ENCODE measurements at places on chromosomes 2 and 18.
A peak's percentile ranks its signal among the peaks of the same experiment; 100 is the strongest.

DNA sequence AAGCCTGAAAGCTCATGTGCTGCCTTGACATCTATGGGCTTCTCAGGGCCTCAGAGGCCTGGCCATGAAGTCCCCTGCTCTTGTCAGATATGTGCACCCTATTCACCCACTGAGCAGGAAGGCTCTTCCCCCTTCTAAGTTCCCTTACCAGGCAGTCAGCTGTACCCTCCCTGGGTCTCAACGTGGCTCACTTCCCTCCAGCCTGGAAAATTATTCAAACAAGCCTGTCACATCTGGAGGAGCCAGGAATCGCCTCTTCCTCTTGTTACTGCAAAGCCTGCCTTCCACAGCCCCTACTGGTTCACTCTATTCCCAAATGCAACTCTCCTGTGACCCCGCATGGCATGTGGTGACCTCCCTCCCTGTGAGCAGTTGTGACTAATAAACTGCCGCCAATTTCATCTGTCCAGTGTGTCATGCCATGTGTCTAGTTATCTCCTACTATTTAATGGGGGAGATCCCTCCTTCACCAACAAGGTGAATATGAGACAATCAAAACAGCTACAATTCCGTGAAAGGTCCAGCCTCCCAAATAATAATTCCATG, 8.4 kb upstream of the SERPINB8 start:
- no peak for DNase-seq

- no peak for DNase-seq
These were observed 91.4 kb downstream of the SCN9A start for GRCh38 chr2:166284359-166284758.

GRCh38 chr2:33022989-33023727, 76.4 kb downstream of the LTBP1 start:
- DNase-seq = peak; percentile 71

DNA sequence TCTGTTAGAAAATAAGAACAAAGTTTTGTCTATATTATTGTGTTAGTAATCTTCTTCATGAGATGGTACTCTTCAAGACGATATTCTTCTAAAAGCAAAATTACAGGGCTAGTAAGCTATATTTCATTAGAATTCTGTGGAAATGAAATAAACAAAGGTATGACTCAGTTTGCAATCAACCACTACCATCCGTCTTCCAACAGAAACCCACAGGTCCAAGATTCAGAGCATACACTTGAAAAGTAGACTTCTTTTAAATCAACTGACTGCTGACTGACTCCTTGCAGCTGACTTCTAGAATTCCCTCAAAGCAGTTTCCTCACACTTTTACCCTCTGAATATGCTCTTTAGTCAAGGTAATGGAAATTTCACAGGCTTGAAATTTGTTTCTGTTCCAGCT, 193.7 kb downstream of the GCA start:
- no peak for DNase-seq

GRCh38 chr18:30446605-30447004, 595.9 kb downstream of the DSC3 start:
- no peak for DNase-seq

GRCh38 chr18:54679318-54680149, 88.5 kb downstream of the DYNAP start:
- DNase-seq = peak; percentile 73

DNA sequence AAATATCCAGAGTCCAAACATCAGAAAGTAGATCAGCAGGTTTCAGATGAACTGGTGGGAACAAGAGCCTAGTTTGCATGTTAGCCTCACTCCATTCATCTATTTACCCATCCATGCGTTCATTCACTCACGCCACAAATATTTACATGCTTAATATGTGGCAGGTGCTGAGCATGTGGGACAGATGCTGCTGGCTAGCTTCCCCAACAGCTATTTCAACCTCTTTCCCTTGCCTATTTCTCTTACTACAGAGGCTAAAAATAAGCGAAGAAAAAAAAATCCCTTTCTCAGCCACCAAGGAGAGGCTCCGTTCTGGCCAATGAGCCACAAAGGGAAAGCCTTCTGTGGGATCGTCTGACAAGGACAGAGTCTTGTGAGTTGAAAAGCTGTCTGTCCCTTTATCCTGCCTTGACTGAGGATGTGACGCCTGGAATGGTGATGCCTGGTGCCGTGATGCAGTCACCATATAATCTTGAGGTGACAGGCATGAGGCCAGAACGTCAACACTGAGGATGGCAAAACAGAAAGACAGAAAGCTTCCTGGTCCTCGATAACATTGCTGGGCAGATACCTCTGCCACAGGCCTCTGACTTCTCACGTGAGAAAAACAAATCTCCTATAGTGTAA, 78.2 kb downstream of the KCTD1 start:
- peak; percentile 86 for DNase-seq

- DNase-seq = no peak
These were observed at the start of gene MGAT5 for GRCh38 chr2:134253804-134254203. TSS of gene MGAT5 (plus strand) at chr2:134254072. CDS start at chr2:134254404, 332 bp downstream.

DNA sequence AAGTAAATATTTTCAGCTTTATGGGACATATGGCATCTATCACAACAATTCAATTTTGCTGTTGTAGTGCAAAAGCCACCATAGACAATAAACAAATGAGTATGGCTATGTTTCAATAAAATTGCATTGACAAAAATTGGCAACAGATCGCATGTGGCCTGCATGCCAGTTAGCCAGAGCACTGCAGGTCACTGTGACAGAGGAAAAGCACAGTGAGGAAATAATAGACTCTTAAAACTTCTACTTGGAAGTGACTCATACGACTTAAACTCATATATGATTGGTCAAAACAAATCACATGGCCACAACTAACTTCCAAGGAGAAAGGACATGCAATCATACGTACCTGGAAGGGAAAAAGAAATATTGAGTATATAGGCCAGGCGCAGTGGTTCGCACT, 44.4 kb downstream of the EXOC6B start:
- peak; percentile 38 for DNase-seq

DNA sequence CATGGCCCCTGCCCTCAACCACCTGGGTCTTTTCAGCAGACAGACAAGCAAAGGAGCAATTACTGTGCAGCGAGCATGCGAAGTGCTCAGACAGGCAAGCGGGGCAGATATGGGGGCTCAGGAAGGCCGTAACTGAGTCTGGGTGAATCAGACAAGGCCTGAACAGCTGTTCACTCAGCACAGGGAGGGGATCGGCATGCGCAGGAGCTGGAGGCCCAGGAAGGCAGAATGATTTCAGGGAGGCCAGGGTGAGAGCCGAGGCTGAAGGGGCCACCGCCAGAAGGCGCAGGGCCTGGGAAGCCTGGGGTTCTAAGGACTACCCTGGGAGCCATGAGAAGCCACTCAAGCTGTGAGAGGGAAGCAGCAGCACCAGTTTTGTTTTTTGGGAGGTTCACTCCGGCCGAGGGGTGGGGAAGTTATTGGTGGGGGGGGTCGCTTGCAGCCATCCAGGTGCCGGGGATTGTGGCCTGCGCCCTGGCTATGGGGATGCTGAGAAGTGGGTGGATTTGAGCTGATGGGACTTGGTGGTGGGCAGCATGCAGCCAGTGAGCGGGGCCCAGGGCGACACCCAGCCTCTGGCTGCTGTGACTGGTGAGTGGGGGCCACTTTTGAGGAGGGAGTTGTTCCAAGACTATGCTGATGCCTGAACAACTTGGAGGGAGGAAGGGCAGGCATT, 132.2 kb downstream of the TSN start:
- no peak for DNase-seq

DNA sequence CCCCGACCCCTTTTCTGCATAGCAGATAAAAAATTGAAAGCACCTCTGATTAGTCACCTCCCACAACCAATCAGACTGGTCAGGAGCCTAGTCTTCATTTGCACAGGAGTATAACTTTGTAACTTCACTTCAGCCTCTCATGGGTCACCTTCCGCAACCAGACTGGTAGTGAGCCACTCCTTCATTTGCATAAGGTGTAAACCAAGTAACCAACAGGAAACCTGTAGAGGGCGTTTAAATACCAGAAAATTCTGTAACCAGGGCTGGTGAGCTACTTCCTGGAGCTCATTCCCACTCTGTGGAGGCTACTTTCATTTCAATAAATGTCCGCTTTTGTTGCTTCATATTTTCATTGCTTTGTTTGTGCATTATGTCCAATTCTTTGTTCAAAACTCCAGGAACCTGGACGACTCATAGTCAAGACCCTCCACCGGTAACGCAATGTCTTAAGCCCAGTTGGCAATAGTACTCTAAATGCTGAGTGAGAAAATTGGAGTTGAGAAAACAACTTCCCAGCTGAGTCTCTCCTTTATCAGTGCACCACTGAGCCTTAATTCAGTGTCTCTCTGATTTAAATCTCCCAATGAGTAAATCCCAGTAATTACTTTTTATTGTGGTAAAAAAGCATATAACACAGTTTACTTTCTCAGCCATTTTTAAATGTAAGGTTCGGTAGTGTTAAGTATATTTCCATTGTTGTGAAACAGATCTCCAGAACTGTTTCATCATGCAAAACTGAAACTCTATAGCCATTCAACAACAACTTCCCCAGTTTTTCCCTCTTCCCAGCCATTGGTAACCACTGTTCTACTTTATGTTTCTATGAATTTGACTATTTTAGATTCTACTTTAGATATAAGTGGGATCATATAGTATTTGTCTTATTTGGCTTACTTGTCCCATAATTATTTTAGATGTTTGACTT, 392.7 kb upstream of the SLC8A1 start:
- no peak for DNase-seq

- DNase-seq = no peak
These were observed 10.3 kb downstream of the EDAR start for GRCh38 chr2:108978709-108979111.

DNA sequence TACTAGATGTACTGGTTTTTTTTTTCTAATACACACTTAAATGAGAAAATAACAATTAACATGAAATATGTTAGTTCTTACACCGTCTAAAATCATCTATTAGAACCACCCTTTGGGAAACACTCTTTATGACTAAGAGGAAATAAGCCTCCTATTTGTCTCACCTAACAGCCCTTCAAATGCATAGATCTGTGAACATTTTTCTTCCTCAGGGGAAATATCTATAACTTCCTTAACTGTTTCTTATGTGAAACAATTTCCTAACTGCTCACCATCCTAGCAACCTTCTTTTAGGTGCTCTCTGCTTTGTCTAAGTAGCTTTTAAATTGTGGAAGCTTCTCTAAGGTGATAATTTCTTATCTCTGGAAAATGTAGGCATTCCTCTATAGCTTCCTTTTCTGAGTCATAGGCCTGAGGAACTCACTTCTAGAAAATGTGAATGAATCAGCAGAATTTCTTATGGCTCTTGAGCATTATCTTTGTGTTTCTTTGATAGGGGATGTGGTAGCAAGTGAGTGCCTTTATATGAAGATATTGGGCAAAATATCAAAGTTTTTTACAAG, 56.1 kb downstream of the CNTNAP5 start:
- DNase-seq = no peak

Data from HFF-Myc (cell line).